HepG2 (cell line): ENCODE measurements at places on chromosomes 4 and X. TPM values are rescaled to one million over a fixed set of nuclear protein-coding genes. Genes with fewer than 3 reads are reported as not detected.

DNA sequence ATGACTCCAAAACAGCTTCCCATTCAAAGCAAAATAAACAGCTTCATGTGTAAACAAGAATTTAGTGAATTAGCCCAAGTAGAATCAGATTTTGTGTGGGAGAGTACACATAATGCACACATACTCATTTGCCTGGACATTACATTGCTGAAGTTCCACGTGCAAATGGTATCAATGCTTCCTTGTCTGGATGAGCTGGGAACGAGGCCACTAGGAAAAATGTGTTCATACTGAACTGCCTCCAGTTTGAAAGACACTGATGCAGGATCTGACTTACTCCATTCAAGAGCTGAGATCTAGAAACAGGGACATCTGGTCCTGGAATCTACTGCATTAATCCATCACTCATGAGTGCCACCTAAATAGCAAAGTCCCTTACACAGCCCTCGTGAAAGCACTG lies 228.0 kb downstream of the APBB2 start:
- no peak for DNase-seq

- no peak for DNase-seq
Measured at GRCh38 chr4:181476508-181476890, 766.7 kb upstream of the TENM3 start.

DNA sequence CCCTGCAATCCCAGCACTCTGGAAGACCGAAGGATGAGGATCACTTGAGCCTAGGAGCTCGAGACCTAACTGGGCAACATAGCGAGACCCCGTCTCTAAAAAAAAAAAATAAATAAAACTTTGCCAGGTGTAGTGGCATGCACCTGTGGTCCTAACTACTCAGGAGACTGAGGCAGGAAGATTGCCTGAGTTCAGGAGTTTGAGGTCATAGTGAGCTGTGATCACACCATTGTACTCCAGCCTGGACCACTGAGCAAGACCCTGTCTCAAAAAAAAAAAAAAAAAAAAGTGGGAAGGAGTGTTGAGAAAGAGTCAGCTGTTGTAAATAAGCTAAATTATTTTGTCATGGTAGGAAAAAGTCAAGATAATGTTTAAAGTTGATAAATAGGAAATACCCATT lies 27.5 kb upstream of the IQSEC2 start:
- DNase-seq, result no peak

DNA sequence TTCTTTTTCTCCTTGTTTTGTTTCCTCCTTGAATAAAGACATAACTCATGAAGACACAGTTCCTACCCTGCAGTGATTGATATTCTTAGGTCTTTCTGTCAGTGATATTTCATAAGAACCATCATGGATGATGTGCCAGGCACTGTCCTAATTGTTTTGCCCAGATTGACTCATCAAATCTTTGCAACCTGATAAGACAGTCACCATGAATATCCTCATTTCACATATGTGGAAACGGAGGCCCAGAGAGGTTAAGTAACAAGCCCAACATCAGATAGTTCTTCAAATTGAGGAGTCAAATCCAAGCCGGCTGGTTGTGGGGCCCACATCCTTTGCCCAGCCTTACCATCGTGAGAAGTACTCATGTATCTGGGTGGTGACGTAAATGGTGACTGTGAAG lies 69.9 kb downstream of the SEL1L3 start:
- no peak for DNase-seq

DNA sequence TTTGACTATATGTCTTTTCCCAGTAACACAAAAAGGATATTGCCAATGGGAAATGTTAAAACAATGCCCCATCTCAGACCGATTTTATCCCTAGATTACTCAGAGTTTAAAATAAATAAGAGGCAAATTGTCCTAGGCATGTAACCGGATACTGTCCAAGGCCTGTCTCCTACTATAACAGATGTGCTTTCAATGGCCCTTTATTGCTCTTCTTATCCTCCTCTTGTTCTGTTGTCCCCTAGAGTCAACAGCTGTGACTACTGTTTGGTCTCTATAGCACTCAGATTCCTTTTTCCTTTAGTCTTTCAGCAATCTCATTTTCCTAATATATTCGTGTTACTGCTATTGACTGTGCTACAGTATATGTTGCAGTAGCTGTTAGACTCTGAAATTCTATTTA lies 66.8 kb upstream of the PLS3 start:
- DNase-seq, result peak; percentile 7

- no peak for DNase-seq
Measured at GRCh38 chr4:60683973-60684372, 516.2 kb upstream of the ADGRL3 start.

DNA sequence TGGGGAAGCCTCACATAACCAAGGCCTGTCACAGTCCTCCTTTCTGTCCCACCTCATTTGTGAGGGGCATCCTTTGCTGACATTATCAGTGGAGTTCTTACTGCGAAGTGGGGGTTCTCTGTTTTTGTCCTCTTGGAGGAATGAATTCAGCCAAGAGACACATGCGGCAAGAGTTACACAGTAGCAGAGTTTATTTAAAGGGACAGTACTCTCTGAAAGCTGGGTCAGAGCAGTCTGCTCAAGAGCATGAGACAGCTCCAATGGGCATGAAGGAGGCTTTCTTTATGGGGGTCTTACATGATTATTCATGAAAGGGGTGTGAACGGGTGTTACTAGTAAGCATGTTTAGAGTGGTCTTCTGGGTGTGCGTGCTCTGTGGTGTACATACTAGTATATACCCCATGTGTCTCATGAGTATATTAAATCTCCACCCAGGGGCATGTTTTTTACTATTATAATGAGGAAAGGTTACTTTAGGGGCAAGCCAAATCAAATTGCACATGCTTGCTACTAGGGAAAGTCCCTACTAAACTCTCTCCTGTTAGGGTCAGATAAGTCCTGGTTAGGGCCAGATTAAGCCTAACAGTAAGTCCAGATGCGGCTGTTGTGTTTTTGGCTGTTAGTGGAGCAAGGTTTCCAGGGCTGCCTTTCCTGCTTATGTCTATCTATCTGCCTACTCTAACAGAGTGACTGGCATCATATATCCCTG lies 19.8 kb upstream of the LGI2 start:
- no peak for DNase-seq

- no peak for DNase-seq
Measured at GRCh38 chr4:146465628-146466027, 56.1 kb downstream of the SLC10A7 start.

GRCh38 chr4:132572210-132572609 lies 576.9 kb upstream of the PCDH10 start:
- DNase-seq, result no peak

DNA sequence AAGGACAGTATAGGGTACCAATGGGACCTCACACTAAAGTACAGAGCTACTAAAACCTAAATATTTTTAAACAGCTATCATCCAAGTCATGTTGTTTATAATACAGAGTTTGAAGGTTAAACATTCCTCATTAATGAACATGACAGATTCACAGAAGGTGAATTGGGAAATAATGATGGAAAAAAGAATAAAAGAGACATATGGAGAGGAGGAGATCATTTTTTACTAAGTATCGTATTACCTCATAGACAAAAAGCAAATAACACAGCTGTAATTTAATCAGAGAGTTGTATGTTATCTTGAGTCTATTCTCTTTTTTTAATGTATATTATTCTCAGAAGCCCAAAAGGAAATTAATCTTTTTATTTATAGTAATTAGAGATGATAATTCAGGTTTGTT lies 7.9 kb downstream of the PLK4 start:
- DNase-seq, result no peak

DNA sequence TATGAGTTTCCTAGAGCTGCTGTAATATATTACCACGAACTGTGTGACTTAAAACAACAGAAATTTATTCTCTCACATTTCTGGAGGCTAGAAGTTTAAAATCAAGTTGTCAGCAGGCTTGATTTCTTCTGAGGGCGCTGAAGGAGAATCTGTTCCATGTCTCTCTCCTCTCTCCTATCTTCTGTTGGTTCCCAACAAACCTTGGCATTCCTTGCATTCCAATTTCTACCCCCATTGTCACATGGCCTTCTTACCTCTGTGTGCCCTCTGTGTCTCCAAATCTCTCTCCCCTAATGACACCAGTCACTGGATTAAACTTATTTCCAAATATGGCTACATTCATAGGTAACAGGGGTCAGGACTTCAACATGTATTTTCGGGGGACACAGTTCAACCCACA lies 672.7 kb downstream of the RPA4 start:
- DNase-seq, result no peak

GRCh38 chr4:128516301-128516969 lies 228.8 kb upstream of the PGRMC2 start:
- DNase-seq, result no peak

- DNase-seq, result no peak
Measured at GRCh38 chr4:179344861-179345260, 1902.6 kb upstream of the AGA start.

GRCh38 chr4:6365545-6366086 lies 96.0 kb downstream of the WFS1 start:
- no peak for DNase-seq

GRCh38 chr4:102733084-102733483 lies 27.7 kb downstream of the MANBA start:
- DNase-seq, result no peak

DNA sequence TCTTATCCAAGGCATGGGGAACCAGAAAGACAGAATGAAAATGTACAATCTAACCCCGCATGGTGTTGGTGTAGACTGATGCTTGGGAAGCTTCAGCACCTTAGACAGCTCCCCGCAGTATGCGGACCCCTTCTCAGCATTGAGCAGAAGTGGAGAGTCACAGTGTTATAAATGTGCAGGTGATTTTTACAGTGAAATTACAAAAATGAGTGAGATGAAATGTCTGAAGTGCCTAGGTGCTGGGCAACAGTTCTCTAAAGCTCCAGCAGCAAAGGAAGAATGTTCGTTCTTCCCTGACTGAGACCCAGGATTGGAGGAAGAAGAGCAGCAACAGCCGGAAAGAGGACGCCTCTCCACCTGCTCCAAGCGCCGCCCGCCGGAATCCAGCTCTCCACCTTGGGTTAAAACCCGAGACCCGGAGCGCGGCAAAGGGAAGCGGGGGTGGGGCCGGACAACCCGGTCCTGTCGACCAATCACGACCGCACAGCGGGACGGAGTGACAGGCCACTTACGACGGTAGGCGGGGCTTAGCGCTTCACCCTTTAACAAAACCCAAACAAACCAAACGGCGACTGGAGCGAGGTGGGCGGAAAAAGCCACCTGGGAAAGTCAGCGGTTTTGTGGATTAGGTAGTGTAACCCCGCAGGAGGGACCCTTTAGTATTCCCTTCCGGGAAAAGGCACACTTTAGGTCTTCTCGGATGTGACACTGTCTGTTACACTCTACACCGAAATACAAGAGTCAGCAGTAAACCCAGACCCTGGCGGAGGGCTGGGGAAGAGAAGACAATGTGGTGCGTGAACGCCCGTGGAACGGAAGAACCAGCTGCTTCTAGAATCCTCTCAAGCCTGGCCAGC lies at the start of gene GLRA3:
Gene GLRA3 (minus strand): TSS at position 403 of the 857 bp plus-strand sequence. CDS start 436 bp downstream, outside the sequence.
- DNase-seq, result peak; percentile 11

DNA sequence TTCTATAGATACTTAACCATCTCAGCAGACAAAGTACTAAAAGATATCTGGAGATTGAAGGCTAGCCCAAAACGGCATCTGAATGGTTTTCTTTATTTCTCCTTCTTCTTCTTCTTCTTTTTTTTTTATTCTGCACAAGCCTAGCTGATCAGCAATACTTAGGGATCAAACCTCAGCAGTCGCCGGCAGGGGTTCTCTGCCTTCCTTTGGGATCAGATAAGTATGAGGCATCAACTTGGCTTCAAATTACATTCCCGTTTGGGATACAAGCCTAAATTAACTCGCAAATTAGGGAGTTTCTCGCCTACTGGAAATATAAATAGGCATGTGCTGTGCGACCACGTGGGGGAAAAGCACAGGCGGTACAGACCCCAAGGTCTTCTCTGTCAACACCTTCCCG lies 730 bp downstream of the CT55 start:
- no peak for DNase-seq

GRCh38 chrX:25600776-25601175 lies 537.4 kb upstream of the MAGEB18 start:
- DNase-seq, result no peak

- DNase-seq, result no peak
Measured at GRCh38 chr4:153595894-153596601, 88.0 kb upstream of the TLR2 start.

DNA sequence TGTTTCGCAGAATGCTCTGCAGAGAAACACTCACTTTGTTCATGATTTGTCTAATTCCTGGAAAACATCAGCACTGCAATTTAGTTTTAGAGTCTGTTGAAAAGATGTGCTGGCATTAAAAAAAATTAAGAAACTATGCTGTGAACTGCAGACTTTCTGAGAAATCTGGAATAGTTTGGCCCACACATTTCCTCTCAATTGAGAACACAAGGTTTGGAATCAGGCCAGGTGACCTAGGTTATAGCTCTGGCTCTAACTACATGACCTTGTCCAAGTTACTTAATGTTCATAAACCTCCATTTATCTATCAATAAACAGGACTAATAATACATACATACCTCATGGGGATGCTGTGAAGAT lies 61.4 kb upstream of the ENPEP start:
- no peak for DNase-seq

DNA sequence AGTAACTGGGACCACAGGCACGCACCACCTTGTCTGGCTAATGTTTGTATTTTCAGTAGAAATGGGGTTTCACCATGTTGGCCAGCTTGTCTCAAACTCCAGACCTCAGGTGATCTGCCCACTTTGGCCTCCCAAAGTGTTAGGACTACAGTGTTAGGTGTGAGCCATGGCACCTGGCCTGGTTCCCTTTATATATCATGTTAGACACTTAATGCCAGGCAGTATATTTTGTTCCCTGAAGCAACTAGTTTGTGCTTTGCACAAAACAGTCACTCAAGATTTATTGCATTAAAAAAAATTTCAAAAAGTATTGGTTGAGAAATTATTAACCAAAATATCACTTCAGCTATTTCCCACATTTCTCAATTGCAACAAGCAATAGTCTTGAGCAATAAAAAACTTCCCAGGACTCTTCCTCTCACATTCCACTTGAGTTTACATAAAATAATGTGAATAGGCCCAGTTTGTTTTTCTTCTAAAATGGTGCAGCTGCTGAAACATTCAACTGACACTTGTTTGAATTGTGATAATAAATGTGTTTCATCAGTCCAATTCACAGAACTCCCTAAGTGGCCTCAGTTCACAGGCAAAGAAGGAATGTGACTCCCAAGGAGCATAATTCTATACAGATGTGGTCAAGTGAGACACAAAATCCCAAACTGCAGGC lies 22.7 kb downstream of the CXCL1 start:
- no peak for DNase-seq

- no peak for DNase-seq
Measured at GRCh38 chrX:100745806-100746537, 14.1 kb upstream of the SYTL4 start.

DNA sequence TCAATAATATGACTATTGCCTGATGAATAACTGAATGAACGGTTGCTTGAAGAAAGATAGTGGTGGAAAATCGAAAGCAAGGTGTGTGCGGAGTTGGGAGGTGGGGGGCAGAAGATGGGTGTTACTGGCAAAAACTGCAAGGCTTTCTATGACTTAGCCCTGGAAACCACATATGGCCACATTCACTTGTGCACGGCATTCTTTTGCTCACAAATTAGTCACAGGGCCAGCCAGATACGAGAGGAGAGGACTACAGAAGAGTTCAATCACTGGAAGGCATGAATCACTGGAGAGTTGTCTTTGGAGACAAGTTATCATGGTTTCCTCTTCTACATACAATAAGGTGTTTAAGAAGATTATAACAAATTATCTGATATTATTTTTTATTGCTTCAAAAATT lies 626.5 kb upstream of the CPEB2 start:
- no peak for DNase-seq

Gene DDIT4L
- total RNA-seq, result not detected in 2 replicates

Gene ZCCHC18
- 0.18 TPM in 1 of 2 replicates, not detected in the other for total RNA-seq

Gene PGM2
- 36.9 and 64.5 TPM in 2 replicates for total RNA-seq

Gene EXOC1L
- not detected in 2 replicates for total RNA-seq

Gene F9
- not detected in 2 replicates for total RNA-seq

Gene NDP
- not detected in 2 replicates for total RNA-seq

Gene GPR173
- not detected in 2 replicates for total RNA-seq

Gene MTMR8
- 0.14 and 0.31 TPM in 2 replicates for total RNA-seq
